H1 (cell line): ENCODE measurements at places on chromosomes 5 and 9. TPM values are rescaled to one million over a fixed set of nuclear protein-coding genes. Genes with fewer than 3 reads are reported as not detected.
A peak's percentile ranks its signal among the peaks of the same experiment; 100 is the strongest.

The POLR3G gene
- total RNA-seq: 163 and 179 TPM in 2 replicates

- no peak overlapping the region for H3K27ac ChIP-seq
- DNase-seq: no peak
- no peaks in the 10 kb centered on the region for H3K27me3 ChIP-seq
- peaks cover 3% of the 10 kb centered on the region; the same call in 1 of the 2 replicates for H3K36me3 ChIP-seq
- no peaks in the 10 kb centered on the region for H3K4me1 ChIP-seq
These were observed 35.9 kb downstream of the STOM start for GRCh38 chr9:121333950-121334773.

The ACSL6 gene
- 2.4 and 3.8 TPM in 2 replicates for total RNA-seq

The LRRC19 gene
- not detected in 2 replicates for total RNA-seq

The RNF183 gene
- not detected in 2 replicates for total RNA-seq

DNA sequence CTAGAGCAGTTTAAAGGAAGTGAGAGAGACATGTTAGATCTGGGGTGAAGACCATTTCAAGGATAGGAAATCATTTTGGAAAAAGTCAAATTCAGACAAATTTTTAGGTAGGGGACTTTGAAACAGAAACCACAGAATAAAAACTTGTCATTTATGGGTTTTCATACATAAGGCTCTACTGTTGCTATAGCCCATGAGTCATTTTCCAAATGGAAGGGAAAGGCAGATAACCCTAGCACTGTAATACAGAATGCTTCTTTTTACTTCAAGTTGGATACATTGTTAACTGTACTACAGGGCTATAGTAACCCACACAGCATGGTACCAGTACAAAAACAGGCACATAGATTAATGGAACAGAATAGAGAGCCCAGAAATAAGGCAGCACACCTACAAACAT lies 455.4 kb downstream of the EBF1 start:
- DNase-seq: no peak
- no peaks in the 10 kb centered on the region for H3K27me3 ChIP-seq
- no peaks in the 10 kb centered on the region for H3K36me3 ChIP-seq
- H3K4me3 ChIP-seq: no peak overlapping the region

- peaks cover 12% of the 10 kb centered on the region for H3K4me1 ChIP-seq
- H3K27ac ChIP-seq: peak overlapping the region; percentile 90
- no peaks in the 10 kb centered on the region for H3K27me3 ChIP-seq
These were observed 119.6 kb upstream of the RETREG1 start for GRCh38 chr5:16736158-16736995.

The CCDC192 gene
- total RNA-seq: 0.61 and 0.63 TPM in 2 replicates

GRCh38 chr5:116922532-116922931 lies 347.9 kb upstream of the SEMA6A start:
- DNase-seq: no peak
- no peaks in the 10 kb centered on the region for H3K36me3 ChIP-seq
- H3K27ac ChIP-seq: no peak overlapping the region
- no peak overlapping the region for H3K4me3 ChIP-seq
- H3K27me3 ChIP-seq: no peaks in the 10 kb centered on the region

The HTR4 gene
- total RNA-seq: not detected in 2 replicates
